ENCODE measurements at places on chromosomes 16 and 17.

- DNase-seq: peak; percentile 95
These were observed at the start of gene NSMCE1 for GRCh38 chr16:27268376-27269299. NSMCE1 (minus strand) TSS chr16:27268772; CDS start chr16:27257570, 11,202 bp downstream.

DNA sequence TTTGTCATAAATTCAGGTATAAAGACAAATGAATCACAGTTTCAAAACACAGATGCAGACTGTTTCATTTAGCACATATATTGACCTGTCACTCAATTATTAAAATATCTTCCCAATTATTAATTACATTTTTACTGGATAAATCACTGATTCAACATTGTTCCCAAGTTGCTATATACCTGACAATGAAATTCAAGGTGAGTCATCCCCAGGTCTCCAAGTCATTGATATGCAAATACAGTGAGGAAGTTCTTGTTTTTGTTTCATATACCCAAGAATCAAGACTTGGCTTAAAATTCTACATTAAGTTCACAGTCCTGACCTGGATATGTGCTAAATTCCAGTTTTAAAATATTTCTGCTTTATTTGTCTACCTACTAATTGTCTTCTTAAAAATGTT, 599.3 kb upstream of the PSMD7 start:
- DNase-seq: no peak

GRCh38 chr16:88939972-88940861, 36.8 kb downstream of the CBFA2T3 start:
- DNase-seq: no peak

DNA sequence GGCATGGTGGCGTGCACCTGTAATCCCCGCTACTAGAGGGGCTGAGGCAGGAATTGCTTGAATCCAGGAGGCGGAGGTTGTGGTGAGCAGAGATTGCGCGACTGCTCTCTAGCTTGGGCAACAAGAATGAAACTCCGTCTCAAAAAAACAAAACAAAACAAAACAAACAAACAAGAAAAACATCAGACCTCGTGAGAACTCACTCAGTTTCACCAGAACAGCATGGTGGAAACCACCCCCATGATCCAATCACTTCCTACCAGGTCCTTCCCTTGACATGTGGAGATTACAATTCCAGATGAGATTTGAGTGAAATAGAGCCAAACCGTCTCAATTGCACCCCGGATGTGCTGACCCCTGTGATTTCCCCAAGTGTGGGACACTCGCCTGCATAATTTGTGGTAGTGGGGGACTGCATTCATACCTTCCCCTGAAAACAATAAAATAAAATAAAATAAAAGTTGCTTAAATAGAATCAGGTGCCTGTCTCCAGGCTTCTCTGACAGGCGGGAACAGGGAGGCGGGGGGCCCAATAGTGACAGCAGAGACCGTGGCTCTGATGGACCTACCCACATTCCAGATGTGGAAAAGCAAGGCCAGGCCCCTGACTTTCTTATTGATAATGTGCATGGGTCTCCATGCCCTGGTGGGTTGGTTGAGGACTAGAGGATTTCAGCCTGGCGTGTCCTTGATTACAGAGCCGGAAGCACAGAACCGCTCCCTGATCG, 13.1 kb downstream of the ZSCAN10 start:
- no peak for DNase-seq

- no peak for DNase-seq
These were observed 1.3 kb downstream of the PARD6A start for GRCh38 chr16:67661886-67662652.

- peak; percentile 17 for DNase-seq
These were observed 2.2 kb upstream of the PLEKHH3 start for GRCh38 chr17:42678951-42679491.

GRCh38 chr17:77117415-77117814, 23.4 kb upstream of the SEC14L1 start:
- DNase-seq: no peak

GRCh38 chr17:40506786-40507185, 5.4 kb upstream of the TNS4 start:
- no peak for DNase-seq

GRCh38 chr17:19510903-19511302, 22.8 kb upstream of the SLC47A1 start:
- no peak for DNase-seq

GRCh38 chr17:40107522-40108174, 7.3 kb upstream of the NR1D1 start:
- peak; percentile 81 for DNase-seq

GRCh38 chr17:75430159-75430974, 24.9 kb upstream of the GRB2 start:
- DNase-seq: no peak

DNA sequence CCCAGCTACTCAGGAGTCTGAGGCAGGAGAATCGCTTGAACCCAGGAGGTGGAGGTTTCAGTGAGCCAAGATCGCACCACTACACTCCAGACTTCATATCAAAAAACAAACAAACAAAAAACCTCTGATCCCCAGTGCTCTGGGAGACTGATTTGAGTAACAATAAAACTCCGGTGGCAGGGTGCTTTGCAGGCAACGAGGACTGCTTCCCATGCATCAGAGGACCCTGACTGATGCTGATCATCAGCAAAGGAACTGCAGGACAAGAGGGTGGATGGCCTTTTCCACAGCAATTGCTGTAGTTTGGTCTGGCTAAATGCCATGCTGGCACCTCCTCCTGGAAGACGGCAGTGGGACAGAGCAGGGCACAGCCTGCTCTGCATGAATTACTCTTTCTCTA, 6.4 kb upstream of the SLC39A11 start:
- DNase-seq: no peak

- no peak for DNase-seq
These were observed 1.1 kb downstream of the DNASE1 start for GRCh38 chr16:3655396-3656159.

- peak; percentile 71 for DNase-seq
These were observed 1.2 kb downstream of the TMEM106A start for GRCh38 chr17:43212641-43213490.

GRCh38 chr16:57669476-57670162, 1.5 kb downstream of the ADGRG3 start:
- peak; percentile 17 for DNase-seq

DNA sequence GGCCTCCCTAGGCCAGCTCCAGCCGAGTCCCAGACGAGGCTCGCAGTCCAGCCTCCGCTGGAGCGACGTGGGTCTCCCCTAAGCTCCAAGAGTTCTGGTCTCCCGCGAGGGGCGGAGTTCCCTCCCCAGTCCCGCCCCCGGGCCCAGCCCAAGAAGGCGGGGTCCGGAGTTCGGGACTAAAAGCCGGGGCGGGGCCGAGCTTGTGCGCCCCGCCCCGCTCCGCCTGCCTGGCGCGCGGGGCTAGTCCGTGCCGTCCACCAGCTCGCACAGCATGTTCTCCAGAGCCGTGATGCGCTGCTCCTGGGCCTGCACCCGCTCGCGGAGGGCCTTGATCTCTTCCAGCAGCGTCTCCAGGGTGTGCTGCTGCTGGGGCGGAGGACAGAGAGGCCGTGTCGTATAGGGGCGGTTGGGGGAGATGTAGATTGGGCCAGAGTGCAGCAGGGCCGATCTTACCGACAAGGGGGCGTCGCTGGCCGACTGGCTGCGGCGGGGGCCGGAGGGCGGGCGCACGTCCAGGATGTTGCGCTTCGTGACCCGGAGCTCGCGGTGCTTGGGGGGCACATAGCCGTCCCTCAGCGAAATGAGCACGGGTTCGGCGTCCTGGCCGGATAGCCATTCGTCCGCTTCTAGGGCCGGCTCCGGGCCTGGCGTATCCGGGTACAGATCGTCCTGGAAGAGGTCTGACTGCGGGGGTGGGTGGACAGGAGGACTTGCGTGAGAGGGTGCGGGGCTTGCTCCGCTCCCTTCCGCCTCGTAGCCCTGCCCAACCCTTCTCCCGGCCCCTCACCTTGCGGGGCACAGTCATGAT, 7.0 kb downstream of the CORO6 start:
- peak; percentile 84 for DNase-seq

DNA sequence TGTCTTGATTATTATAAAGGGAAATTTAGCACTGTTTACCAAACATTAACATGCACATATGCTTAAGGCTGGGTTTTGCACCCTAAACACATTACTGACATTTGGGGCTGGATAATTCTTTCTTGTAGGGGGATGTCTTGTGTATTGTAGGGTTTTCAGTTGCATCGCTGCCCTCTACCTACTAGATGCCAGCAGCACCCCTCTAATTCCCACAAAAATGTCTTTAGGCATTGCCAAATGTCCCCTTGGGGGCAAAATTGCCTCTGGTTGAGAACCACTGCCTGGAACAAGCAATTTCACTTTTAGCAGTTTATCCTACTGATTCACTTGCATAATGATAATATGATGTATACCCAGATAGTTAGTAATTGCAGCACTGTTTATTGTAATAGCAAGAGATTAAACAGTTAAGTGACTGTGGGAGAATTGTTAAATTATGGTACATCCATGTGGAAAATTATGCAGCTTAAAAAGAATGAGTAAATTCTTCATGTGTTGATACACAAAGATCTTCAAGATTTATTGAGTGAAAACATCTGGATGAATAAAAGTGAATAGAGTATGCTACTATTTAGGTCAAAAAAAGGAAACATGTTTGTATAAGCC, 18.4 kb downstream of the PRSS54 start:
- no peak for DNase-seq

DNA sequence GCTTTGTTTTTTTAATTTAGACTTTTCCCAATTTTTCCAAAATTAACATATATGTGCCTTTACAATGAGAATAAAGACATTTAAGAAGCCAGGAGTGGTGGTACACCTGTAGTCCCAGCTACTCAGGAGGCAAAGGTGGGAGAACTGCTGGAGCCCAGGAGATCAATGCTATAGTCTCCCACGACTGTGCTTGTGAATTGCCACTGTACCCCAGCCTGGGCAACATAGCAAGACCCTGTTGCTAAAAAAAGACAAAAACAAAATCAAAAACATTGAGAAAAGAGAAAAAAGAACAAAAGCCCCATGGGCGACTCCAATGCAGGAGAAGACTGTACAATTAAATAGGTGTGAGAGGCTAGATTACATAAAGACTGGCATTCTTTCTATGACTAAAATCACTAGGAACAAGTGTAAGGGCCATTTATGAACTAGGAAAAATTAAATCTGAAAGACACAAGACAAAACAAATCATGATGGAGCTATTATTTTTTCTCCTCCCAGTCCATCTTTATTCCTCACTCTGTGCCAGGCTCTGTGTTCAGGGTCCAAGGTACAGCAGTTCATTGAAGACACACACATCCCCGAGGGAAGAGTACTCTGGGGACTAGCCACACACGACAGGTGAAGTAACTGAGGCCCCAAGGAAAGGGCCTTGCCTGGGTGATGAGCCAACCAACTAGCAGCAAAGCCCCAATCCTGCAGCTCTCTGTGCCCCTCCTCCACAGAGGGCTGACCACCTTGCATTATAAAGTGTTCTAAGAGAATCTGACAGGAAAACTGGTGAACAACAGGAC, 79.8 kb downstream of the CREBBP start:
- no peak for DNase-seq

- DNase-seq: no peak
These were observed 14.8 kb upstream of the KPNB1 start for GRCh38 chr17:47634870-47635269.

GRCh38 chr16:83420206-83420760, 387.5 kb upstream of the HSBP1 start:
- DNase-seq: peak; percentile 58

DNA sequence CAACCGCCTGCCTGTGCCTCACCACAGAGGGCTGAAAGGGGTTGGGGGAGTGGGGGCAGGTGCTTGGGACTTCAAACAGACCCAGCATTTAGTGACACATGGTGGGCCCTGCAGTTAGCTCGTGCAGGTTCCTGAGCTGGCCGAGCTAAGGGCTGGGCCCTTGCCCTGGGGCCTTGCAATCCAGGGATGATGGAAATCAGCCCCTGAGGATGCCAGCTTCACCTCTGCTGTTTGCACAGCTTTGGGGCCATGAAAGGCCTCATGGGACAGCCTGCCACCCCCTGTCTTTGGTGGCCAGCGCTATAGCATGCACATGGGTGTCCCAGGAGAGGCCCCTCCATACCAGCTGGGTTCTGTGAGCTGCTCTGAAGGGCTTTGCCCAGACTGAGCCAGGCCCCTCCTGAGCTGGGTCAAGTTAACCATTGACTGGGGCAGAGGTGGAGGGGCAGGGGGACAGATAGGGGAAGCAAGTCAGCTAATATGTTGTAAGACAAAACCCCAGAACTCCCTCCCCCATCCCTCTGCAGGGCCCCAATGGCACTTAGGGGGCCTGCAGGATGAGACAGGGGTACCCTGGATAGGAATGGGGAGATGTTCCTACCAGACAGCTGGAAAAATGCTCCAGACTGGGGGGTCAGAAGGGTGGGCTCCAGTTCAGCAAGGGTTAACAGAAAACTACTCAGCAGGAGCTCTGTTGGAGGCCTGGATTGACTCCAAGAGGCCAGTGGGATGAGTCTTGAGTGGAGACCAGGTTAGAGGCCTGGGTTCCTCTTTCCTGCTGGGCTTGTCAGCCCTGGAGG, 692 bp downstream of the PRR15L start:
- DNase-seq: no peak

- DNase-seq: no peak
These were observed 38.3 kb upstream of the CRHR1 start for GRCh38 chr17:45745601-45746494.

DNA sequence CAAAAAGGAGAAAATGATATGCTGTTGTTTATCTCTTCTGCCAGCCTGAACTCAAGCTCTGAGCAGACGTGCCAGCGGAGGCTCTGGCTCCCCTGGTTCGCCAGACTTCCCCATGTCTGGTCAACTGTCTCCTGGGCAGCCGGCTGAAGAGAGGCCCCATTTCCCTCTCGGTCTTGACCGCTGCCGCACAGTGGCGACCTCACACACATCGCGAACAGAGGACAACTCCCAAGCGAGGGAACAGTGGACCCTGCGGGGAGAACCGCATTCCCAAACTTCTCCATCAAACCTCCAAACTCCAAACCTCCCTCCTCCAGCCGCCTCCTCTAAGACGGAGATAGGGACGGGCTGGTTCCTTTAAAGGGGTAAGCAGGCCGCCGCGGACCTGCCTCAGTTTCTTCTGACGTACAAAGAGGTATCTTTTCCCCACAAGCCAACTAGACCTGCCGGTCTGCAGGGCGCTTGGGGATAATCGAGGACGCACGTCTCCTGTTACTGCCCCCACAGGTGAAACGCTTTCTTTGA, 24.9 kb upstream of the RFFL start:
- DNase-seq: peak; percentile 48

Measured in MV-4-11 (cell line).